ENCODE measurements at places on chromosomes 3 and 15.

DNA sequence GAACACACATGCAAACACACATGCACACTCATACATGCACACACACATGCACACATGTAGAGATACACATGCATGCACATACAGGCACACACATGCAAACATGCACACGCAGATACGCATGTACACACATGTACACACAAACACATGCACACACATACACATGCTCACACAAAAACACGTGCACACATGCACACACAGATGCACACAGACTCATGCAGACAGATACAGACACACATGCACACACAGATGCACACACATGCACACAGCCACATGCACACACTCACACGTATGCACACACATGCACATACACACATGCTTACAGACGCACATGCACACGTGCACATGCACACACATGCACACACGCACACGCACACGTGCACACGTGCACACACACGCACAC, 37.3 kb upstream of the ALG1L2 start:
- no peak for DNase-seq

DNA sequence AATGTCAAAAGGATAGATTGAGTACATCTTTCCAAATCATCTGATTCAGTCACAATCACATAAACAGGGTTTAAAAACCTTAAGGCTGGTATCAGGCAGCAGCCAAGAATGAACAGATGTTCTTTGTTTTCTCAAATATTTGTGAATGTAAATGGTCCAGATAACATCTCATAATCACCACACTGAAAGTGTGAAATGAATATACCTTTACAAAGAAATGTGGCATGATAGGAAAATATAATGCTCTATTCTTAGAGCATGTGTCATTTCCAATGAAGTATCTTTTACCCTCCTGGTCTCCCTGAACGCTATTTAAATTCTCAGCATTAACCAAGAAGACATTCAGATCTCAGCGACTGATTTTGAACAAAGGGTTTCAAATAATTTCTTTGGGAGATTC, 8.8 kb upstream of the ACTC1 start:
- no peak for DNase-seq

- no peak for DNase-seq
These were observed 18.8 kb downstream of the GNB4 start for GRCh38 chr3:179432451-179432850.

DNA sequence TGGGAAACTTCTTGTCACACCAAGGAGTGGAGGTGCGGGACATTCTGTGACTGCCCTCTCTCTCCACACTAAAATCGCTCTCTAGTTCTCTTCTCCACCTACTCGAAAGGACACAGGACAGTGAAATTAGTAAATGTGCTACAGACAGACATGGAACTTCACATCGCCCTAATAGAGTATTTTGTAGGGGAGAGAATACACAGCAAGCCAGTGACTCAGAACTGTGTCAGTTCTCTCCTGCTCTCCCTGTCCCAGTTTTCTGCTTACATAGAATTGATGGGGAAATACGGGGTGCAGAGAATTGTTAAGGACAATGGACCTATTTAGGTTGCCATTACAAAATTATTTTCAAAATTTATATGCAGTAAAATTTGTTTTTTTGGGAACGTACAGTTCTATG, 159.6 kb upstream of the GADL1 start:
- no peak for DNase-seq
